ENCODE measurements at places on chromosomes 1 and 21.

- peak; percentile 80 for DNase-seq
Observed at GRCh38 chr1:36585569-36586548, 103.1 kb upstream of the CSF3R start.

DNA sequence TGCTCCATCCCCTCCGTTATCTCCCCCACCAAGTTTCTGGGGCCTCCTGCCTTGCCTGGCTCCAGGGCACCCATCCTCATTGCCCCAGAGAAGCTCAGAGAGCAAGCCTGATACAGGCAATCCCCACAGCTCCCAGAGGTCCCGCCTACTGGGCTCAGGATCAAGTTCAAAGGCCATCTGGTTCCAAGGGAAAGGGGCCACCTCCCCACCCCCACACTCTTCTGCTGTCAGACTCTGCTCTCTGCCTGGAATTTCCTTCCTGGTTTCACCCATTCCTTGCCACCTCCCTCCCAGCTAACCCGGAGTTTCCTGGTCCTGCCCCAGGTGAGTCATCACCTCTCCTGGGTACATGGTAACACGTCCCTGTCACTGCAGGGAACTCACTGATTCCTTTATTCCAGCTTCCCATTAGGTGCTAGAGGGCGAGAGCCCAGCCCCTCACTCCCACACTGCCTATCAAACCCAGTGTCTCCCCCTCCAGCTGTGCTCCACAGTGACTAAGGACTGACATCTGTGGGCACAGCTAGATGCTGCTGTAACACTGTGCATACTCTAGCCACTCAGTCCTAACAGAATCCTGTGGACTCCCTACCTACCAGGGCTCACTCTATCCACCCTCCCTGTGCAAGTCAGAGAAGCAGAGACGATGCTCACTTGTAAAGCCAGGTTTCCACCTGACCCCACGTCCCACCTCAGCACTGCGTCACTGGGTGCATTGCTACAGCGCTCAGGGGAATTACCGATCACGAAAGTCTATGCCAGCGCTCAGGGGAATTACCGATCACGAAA, 21.8 kb downstream of the RSPH1 start:
- peak; percentile 46 for DNase-seq

DNA sequence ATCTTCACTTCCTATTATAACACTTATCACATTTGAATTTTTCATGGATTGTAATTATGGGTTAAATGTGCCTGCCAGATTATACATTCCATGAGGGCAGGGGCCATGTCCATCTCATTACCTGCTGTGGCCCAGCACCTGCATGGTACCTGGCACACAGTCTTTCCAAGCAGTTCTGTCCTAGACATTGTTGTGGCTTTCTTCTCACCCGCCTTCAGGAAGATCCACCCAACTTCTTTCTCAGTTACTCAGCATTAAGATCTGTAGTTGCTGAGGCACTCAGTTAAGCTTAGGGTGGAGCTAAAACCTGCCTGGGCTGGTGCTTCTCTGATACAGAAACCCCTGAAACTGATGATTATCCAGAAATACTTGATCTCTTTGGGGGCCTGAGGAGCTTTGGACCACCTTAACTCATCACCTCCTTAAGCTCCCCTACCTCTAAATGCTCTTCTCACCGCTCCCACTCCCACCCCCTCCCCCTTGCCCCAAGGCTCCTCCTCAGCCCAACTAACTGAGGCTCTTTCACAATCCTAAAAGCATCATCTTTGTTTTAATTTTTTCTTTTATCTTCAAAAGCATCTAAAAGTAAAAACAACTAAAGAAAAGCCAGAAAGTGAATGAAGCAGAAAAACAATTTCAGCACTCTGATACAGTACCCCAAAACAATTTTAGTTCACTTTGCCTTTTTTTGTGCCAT, 190.6 kb downstream of the FGGY start:
- peak; percentile 11 for DNase-seq

GRCh38 chr1:35835398-35835797, 27.6 kb downstream of the AGO4 start:
- DNase-seq, result peak; percentile 67

DNA sequence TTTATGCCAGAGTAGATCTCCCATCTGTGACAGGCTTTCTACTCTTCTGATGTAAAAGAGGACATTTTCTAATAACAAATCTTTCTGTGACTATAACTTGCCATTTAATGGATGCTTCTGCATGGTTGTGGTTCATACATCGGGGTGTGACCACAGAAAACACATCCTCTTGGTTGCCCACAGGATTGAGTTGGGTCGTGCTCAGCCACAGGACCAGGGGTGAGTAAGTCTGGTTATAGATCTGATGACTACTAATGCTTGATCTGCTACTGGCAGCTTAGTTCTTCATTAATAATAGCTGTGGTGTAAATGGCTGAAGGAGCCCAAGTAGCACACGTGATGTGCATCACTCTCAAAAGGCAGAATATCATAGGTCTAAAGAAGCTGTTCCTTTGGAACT, 328.2 kb downstream of the RWDD3 start:
- DNase-seq, result no peak

DNA sequence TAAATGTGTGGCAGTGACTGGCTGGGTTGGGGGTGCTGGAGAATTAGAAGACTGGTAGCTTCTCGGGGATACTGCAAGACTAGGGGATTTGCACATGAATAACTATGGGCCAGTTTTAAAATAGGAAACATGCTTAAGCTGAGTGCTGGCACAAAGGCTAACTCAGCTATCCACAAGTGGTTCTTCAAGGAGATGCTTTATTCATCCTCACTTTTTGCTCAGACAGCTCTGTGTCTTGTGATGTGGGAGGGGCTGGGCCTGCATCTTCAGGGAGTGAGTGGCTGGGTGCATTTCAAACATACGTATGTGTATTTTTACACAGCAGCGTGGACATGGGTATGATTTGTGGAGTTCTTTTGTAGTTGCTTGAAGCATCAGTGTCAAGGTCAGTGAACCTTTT, 2.3 kb downstream of the COQ8A start:
- DNase-seq, result no peak

GRCh38 chr1:46536527-46536926, 14.9 kb downstream of the KNCN start:
- DNase-seq, result no peak

DNA sequence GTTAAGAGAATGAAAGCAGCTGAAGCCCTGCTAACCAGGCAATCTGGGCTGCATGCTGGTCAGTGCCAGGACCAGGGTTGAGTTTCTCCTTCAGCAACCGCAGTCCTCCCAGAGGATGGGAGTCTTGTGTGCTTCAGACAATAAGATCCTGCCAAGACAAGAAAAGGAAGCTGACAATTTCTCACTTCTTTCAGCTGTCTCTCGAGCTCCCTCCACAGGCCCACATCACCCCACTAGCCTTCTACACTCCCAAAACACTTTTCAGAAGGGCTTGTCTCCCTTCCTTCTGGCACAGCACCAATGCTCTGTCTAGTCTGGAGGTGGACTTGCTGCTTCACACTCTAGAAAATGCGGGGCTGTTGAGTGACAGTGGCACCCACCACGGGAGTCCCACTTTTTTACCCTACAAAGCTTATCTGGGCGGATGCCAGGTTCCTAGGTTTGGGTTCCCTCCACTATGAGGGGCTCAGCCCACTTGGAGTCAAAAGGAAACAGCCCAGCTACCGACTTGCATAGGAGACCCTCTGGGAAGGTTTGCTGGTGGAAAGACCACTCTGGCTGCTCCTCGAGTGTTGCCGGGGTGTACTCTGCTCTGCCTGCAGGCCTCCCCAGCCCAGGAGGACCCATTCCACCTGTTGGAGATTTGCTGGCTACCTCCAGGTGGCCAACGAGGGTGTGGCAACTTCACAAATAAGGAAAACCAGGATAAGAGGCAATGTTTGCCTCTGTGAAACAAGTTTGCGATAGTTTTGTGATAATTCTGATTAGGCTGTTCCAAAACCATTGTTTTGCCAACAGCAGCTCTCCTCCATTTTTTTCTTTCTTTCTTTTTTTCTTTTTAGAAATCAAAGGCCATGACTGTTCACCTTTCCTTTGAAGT, 68.9 kb downstream of the TENT5C start:
- peak; percentile 38 for DNase-seq

GRCh38 chr1:6008084-6008415, 15.8 kb upstream of the NPHP4 start:
- DNase-seq, result no peak

- peak; percentile 62 for DNase-seq
Observed at GRCh38 chr1:228937851-228938536, 202.7 kb downstream of the RHOU start.

DNA sequence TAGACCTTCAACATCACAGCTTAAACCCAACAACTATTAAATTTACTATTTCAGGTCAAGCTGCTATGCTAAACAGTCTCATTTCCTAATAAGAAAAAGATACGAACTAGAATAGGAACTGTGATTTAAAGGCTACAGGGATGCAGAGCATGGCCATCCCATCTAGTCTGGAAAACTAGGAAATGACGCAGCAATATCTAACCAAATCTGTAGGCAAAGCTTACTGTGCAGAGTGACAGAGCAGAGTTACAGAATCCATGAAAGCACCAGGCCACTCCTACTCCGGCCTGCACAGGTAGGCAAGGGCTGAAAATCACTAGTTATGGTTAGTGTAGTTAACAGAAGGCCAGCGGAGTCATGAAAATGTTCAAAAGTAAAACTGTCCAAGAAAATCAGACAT, 2.1 kb downstream of the HLCS start:
- DNase-seq, result no peak

DNA sequence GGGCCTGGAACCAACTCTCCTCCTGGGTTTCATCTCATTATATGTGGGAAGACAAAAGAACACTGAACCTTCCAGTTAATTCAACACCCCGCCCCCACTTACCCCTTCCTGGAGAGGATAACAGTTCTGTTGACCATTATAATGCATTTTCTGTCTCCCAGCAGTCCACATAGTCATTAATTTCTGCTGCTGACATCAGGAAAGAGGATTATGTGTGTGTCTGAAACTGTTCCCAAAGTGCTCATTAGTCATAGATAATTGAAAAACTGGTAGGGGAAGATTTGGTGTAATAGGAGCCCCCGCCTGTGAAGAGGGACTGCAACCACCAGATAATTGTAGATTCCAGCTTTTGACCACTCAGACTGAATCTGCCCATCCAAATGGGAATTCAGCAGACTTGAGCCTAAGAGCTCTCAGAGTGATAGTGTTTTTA, 208.7 kb downstream of the FGGY start:
- no peak for DNase-seq

DNA sequence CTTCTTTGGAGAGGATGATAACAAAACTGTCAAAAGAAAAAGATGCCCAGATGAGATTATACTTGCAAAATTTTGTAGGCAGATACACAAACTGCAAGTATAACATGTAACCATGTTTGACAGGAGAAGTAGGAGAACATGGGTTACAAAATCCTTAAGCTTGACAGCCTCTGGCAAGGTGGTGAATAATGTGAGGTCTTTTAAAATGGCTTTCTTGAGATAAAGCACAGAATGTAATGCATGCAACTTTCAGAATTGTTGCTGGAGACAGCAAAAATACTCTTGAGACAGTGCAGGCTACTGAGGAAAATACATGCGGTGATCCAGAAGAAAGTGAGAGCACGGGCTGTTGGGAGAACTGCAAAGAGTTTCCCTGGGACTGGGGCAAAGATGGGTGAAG, 24.7 kb downstream of the DNAJC6 start:
- no peak for DNase-seq

DNA sequence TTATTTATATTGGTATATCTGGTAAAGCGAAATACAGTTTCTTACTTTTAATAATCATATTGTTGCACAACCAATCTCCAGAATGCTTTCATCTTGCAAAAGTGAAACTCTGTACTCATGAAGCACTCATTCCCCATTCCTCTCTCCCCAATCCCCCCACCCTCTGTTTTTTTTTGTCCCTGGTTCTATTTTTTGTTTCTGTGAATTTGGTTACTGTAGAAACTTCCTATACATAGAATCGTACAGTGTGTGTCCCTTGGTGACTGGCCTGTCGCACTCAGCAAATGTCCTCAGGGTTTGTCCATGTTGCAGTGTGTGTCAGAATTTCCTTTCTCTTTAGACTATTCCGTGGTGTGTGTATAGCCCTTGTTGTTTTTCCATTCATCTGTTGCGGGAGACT, 7.9 kb upstream of the NLRP3 start:
- no peak for DNase-seq

GRCh38 chr1:220950576-220950975, 71.3 kb downstream of the HLX start:
- no peak for DNase-seq

GRCh38 chr1:32659581-32659980, 8.6 kb downstream of the RBBP4 start:
- DNase-seq, result no peak

- no peak for DNase-seq
Observed at GRCh38 chr1:111628153-111628552, 8.6 kb downstream of the RAP1A start.

DNA sequence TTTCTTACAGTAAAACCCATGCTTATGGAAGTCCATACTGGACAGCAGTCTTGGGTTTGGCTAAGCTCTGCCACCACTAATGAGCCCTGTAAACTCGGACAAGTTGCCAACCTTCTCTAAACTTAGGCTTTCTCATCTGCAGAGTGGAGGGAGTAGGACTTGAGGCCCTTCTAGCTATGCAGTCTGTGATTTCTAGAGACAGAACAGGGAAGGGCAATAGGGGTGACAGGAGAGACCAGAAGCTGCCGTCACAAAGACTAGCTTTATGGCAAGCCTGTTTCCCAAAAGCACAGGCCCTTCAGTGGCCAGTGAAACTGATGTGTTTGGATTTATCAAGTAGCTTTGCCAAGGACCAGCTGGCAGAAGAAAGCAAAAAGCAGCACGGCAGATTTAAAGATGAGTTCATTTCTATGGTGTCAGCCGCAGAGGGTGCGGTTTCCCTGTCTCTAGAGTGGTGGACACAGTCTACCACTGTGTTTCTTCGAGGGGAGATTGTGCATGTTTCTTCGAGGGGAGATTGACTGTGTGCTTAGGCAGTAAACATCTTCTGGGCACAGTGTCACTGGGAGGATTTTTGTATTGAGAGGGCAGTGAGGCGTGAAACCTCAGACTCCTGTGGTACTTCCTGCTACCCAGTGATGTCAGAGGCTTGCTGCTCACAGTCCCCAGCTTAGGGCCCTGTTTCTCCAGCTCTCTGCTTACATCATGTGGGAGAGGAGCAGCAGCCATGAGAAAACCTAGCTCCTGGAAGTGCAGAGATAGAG, 119.0 kb downstream of the ROR1 start:
- DNase-seq, result no peak

DNA sequence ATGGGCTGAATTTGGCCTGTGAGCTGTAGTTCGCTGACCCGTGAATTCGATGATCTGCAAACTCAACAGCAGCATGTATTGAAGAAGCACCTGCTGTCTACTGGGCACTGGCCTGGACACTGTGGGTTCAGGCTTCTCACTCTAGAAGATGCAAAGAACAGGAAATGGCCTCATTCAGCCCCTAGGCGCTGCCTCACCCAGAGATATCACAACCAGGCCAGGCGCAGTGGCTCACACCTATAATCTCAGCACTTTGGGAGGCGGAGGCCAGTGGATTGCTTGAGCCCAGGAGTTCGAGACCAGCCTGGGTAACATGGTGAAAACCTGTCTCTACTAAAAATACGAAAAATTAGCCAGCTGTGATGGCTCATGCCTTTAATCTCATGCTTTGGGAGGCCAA, 23.6 kb downstream of the MFAP2 start:
- no peak for DNase-seq

GRCh38 chr1:27952147-27952546, 7.6 kb upstream of the XKR8 start:
- DNase-seq, result no peak

- DNase-seq, result peak; percentile 71
Observed at GRCh38 chr1:224644553-224645154, 28.5 kb downstream of the CNIH3 start.

Data from ELF-1 (cell line).